ENCODE measurements at places on chromosomes 1 and 21. TPM values are rescaled to one million over a fixed set of nuclear protein-coding genes. Genes with fewer than 3 reads are reported as not detected.

- no peak for DNase-seq
These were observed 1080.8 kb downstream of the AMY1C start for GRCh38 chr1:104830534-104830933.

DNA sequence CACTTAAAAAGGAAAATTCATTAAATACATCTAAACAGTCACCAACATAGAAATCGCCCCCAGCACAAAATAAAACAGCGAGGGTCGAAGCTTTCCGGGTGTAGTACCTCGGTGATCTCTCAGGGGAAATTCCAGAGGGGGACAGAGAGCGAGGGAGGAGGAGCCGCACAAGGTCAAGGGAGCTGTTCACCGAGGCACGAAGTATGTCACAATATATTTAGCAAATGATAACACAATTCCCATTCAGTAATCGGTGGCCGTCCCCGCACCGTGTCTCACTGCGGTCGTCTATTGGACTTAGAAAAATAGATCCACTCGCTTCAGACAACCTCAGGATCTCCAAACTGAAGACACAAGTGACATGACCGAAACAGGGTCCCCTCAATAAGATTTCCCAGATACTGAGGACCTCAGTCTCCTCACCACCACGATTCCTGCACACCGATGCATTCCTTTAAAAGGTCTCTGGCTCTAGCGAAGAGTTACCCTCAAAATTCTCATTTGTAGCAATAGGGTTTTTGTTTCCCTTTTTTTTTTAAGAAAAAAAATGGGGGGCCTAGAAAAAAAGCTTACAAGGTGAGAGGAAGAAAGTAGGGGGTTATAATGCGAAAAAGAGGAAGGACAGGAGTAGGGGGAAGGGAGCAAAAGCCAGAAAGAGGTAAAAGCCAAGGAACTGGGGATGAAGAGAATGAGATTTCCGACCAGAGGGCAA, 1.1 kb downstream of the LPGAT1 start:
- no peak for DNase-seq

DNA sequence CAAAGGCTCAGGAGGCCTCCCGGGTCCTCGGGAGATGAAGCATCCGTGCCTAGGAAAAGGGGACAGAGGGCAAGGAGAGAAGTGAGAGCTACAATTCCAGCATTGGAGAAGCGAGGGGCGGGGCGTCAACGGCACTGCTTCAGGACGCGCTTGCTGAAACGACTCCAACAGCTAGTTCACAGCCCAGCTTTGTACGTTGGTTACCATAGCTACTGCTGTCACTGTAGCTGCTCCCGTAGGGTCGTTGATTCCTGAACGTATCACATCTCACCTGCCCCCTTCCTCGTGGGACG, 63.1 kb downstream of the TOR1AIP2 start:
- DNase-seq, result no peak

- no peak for DNase-seq
These were observed 33.4 kb downstream of the HSD17B7 start for GRCh38 chr1:162823771-162824525.

DNA sequence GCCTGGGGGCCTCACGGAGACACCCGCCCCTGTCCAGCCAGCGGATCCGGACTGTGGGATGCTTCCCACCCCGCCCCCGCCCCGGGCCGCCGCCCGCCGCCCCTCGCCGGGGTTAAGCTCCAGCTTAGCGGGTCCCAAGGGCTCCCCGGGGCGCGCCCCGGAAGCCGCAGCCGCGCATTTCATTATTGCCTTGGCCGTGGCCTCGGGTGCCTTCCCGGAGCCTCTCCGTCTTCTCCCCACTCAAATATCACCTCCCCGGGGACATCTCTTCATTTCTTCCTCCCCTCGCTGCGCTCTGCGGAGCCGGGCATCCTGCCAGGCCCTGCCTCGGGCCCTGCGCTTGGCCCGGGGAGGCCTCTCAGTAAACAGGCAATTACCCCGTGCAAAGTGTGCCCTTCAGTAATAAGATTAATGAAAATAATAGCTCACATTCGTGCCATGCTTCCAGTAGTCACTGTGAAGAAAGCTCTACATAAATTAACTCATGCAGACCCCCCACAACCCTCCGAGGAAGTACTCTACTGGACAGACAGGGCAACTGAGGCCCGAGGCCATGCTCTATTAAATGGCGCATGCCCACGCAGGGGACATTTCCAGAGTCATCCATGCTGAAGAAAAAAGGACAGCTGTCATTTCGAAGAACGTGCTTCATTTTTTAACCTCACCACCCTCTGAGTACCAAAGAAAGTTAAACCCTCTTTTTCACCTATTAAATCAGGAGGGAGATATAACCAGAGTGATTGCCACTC, 49.9 kb upstream of the LAPTM5 start:
- DNase-seq, result no peak

DNA sequence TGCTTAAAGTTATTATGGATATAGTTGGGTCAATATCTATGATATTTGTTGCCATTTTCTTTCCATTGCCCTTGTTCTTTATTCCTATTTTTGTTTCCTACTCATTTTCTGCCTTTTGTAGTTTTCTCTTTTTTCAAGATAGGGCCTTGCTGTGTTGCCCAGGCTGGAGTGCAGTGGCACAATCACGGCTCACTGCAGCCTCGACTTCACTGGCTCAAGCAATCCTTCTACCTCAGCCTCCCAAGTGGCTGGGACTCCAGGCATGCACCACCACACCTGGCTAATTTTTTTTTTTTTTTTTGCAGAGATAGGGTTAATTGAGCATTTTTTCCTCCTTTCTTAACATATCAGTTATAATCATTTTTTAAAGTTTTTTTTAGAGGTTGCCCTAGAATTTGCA, 92.7 kb downstream of the TOMM20 start:
- DNase-seq, result peak; percentile 14

DNA sequence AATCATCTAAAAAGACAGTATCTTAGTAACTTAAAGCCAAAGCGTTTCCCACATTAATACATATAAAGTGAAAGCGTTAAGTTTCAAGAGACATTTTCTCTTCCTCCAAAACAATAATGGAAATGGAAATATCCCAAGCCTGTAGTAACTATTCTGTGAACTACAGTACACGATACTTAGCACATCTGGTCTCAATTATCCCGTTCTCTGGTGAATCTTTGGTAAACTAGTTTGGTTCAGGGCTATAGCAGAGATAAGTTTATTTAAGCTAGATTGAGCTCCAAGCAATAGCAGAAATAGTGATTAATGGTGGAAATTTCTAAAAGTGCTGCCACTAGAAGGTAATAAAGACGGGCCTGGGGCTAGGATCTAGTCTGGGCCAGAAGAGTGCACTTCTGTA, 55.2 kb downstream of the PCNX2 start:
- no peak for DNase-seq

DNA sequence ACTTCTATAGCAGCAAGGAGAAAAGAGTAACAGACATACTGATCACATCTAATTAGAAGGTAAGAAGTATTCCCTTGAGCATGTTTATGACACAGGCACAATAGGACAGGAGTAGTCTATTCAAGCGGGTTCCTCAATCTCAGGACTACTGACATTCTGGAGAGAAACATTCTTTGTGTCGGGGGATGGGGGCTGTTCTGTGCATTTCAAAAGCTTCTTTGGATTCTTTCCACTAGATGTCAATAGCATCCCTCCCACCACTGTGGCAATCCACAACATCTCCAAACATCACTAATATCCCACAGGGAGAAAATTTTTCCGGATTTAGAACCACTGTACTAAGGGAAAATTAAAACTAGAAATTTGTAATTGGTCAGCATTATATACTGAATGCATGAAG, 56.9 kb downstream of the ADAMTS5 start:
- DNase-seq, result no peak

DNA sequence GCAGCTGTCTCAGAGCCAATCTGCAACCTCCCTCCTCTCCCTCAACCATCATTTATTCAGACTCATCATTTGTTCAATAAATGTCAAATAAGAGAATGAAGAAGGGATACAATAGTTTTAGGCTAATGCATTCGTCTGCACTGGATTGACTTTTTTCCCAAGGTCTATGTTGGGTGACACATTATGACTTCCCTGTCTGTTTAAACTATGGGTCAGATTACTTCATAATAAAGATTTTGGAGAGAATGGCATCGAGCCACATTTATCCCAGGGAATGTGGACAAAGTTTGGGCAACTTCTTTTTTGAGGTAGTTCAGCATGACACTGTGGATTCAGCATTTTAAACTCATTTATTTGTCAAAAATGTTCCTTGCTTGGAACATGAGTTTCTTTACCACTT, 107.4 kb upstream of the ADGRL2 start:
- no peak for DNase-seq

GRCh38 chr1:118202076-118202608, 17.1 kb upstream of the SPAG17 start:
- DNase-seq, result no peak

DNA sequence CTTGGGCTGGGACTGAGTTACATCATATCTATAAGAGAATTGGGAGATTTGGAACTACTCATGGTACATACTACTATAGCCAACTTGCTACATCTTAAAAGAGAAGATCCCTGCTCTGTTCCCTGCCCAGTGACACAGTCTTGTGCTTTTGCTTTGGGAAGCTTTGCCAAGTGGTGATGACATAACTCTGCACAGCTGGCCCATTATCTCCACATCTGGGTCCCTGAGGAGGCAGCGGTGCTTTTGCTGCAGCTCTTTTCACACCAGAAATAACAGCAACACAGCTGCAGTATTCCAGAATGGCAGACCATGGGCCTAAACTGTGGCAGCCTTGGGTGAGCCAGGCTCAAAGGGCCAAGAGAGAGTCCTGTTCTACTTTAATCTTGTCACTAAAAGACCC, 296.0 kb downstream of the HHAT start:
- DNase-seq, result no peak

DNA sequence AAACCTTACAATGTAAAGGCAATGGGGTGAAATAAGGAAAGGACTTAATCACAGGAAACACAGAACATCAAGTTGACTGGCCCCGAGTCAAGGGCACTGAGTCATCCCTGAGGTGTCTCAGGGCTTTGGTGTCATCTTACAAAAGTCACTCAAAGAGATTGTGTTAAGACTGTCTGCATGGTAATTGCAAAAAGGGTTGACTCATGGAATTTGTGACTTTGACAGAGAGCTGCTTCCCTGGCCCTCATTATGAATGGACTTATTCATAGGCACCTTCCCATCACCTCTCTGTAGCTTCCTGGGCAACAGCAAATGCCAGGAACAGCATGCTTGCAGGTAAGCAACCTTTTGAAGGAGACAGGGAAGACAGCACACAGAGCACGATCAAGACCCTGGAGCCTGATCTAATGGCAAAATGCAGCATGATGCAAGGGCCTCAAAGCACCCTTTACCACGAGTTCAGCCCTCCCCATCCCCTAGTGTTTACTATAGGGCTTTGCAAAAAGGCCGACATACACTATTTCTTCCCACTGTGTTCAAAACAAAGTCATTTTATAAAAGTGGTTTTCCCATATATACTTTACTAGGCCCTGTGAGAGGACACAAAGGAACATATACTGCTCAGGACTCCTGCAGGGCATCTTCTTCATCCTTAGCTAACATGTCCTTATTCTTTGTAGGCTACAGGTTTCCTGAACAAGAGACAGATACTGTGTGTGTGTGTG, 17.1 kb downstream of the ZP4 start:
- no peak for DNase-seq

DNA sequence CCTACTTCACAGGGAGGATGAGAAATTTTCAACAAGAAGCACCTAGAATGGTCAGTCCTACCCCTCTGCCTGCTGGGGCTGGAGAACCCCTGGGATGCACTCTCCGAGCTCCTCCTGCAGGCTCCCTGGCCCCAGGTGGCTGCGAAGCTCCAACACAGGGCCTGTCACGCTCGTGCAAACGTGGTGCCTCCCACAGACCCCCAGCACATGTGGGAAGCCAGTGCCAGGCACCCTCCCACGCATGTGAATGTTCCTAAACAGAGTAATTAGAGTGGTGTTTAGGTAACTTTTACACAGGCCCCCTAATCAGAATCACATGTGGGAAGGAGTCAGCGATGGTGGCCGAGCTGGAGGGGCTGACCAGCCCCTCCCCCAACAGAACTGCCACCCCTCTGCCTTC, 28.4 kb downstream of the GLIS1 start:
- DNase-seq, result no peak

- no peak for DNase-seq
These were observed at the start of gene CNIH3 for GRCh38 chr1:224615861-224616755. CNIH3 (plus strand) TSS chr1:224616317; CDS start chr1:224617175, 858 bp downstream.

Gene TINAGL1
- 154 TPM for total RNA-seq

Gene MYOG
- not detected for total RNA-seq

Gene AGMAT
- 0.58 TPM for total RNA-seq

Gene BRDT
- not detected for total RNA-seq

Gene OR2T11
- total RNA-seq, result not detected

Gene OR2T2
- not detected for total RNA-seq

Gene SLAMF9
- not detected for total RNA-seq

Measured in mesenteric fat pad (tissue), 1 donor.